ENCODE measurements at places on chromosomes 5 and 9.

GRCh38 chr5:135342551-135342875 is 56.5 kb downstream of the MACROH2A1 start:
- no peaks in the 10 kb centered on the region for H3K4me1 ChIP-seq
- no peak overlapping the region for H3K4me3 ChIP-seq
- H3K27me3 ChIP-seq, result no peaks in the 10 kb centered on the region
- no peak overlapping the region for H3K27ac ChIP-seq

DNA sequence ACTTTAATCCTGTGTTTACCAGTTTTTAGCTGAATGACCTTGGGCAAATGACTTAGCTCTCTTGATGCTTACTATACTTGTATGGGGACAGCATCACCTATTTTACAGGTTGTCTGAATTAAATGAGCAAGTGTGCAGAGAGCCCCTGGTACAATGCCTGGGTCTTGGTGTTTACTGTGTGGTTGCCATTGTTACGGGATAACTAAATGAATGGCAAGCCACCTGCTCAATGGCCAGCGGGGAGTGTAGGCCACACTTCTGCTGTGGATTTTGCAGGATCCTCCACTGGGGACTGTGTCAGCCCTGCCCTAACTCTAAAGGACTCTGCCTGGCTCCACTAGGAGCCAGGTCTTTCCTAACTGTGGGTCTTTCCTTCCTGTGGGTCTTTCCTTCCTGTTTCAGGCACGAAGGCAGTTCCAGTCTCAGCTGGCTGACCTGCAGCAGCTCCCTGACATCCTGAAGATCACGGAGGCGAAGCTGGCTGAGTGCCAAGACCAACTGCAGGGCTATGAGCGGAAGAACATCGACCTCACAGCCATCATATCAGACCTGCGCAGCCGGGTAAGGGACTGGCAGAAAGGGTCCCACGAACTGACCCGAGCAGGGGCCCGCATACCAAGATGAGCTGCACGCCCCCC is 10.3 kb upstream of the GLE1 start:
- H3K4me3 ChIP-seq, result no peak overlapping the region
- H3K27me3 ChIP-seq, result no peaks in the 10 kb centered on the region

GRCh38 chr5:147675168-147675567 is 107.4 kb downstream of the JAKMIP2 start:
- no peaks in the 10 kb centered on the region for H3K36me3 ChIP-seq
- no peak for DNase-seq
- H3K27me3 ChIP-seq, result no peaks in the 10 kb centered on the region
- no peak overlapping the region for H3K4me3 ChIP-seq

- H3K27ac ChIP-seq, result no peak overlapping the region
- H3K27me3 ChIP-seq, result no peaks in the 10 kb centered on the region
- H3K4me3 ChIP-seq, result no peak overlapping the region
- no peaks in the 10 kb centered on the region for H3K36me3 ChIP-seq
- no peak for DNase-seq
- H3K4me1 ChIP-seq, result no peaks in the 10 kb centered on the region
Observed at GRCh38 chr9:116100711-116101121, 52.9 kb upstream of the PAPPA start.

GRCh38 chr5:82918311-82919031 is 158.7 kb downstream of the TMEM167A start:
- H3K4me3 ChIP-seq, result no peak overlapping the region
- no peaks in the 10 kb centered on the region for H3K27me3 ChIP-seq
- DNase-seq, result no peak

DNA sequence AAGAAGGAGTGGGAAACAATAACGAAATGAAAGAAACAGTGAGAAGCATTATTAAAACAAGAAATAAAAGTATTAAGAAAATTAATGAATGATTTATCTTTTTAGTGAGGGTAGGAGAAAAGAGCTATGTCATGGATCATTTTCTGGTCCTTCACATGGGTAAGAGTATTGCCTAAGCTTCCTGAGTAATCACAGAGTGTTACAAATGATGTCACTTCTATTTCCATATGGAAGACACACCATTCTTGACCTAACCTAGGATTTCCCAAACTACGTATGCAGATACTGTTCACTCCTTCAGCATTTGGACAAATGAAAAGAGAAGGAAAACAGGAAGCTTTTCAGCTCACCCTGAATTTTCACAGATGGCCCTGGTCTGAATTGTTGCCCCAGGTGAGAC is 3.3 kb upstream of the TSLP start:
- DNase-seq, result no peak
- H3K27ac ChIP-seq, result no peak overlapping the region
- H3K4me3 ChIP-seq, result no peak overlapping the region
- no peaks in the 10 kb centered on the region for H3K36me3 ChIP-seq
- H3K4me1 ChIP-seq, result peaks cover 12% of the 10 kb centered on the region

- DNase-seq, result no peak
- no peaks in the 10 kb centered on the region for H3K27me3 ChIP-seq
Observed at GRCh38 chr9:72905514-72906480, 47.1 kb downstream of the ALDH1A1 start.

DNA sequence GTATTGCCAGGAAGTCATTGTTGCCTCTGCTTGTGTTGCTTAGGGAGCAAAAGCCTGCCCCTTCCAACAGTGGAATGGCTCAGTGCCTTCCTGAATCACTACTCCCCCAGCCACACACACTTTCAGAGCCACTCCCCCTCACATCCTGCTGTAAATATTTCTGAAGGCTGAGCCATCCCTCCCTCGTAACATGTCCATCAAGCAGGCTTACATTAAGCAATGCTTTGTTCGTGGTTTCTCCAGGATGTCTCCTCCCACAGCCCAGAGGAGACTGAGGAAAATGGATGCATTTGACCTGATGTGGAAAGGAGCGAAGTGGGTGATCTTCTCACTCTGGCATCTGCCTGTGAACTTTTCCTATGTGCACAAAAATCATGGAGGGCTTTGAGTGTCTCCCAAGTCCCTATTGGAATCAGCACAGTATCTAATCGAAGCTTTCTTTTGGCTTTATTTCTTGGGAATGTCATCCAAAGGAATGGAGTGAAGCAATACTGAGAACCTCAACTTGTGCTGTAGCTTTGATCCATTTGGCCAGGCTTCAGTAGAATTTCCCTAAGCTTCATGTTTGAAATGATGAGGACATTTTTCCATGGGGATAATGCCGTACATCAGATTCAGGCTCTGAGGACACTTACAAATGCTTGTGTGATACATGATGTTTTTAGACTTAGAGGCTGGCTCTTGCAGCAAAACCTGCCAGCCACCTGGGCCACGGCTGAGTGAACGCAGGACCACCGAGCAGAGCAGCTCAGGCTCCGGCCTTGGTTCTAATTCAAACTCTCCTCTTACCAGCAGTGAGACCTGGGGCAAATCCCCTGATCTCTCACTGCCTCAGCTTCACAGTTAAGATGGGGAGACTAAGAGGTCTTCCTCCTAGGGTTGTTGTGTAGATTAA is 389.1 kb downstream of the ENC1 start:
- no peaks in the 10 kb centered on the region for H3K36me3 ChIP-seq
- H3K4me1 ChIP-seq, result no peaks in the 10 kb centered on the region
- no peak for DNase-seq
- H3K27ac ChIP-seq, result no peak overlapping the region

GRCh38 chr5:128966375-128966774 is 1.1 kb downstream of the SLC27A6 start:
- H3K27ac ChIP-seq, result no peak overlapping the region
- H3K4me1 ChIP-seq, result no peaks in the 10 kb centered on the region
- no peaks in the 10 kb centered on the region for H3K27me3 ChIP-seq
- no peak for DNase-seq
- H3K4me3 ChIP-seq, result no peak overlapping the region

GRCh38 chr9:114270120-114270975 is 52.5 kb upstream of the ORM1 start:
- no peak overlapping the region for H3K4me3 ChIP-seq
- DNase-seq, result no peak
- no peak overlapping the region for H3K27ac ChIP-seq
- no peaks in the 10 kb centered on the region for H3K4me1 ChIP-seq

DNA sequence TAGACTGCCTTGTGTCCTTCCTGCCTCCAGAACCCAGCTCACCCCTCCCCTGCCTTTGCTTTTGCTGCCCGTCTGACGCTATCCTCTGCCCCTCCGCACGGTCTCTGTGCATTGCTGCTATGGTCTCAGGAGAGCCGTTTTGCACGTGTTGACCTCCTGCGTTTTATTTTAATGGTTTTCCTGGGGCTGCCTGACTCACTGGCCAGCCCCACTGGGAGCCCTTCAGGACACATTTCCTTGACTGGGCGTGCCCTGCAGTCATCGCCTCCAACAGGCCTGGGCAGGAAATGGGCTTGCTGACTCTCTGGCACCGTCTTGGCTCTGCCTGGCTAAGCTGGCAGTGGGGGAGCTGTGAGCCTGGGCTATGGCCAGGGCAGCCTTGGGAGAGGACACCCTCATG is 17.9 kb upstream of the ASS1 start:
- H3K27ac ChIP-seq, result no peak overlapping the region
- peaks cover 5% of the 10 kb centered on the region for H3K27me3 ChIP-seq

DNA sequence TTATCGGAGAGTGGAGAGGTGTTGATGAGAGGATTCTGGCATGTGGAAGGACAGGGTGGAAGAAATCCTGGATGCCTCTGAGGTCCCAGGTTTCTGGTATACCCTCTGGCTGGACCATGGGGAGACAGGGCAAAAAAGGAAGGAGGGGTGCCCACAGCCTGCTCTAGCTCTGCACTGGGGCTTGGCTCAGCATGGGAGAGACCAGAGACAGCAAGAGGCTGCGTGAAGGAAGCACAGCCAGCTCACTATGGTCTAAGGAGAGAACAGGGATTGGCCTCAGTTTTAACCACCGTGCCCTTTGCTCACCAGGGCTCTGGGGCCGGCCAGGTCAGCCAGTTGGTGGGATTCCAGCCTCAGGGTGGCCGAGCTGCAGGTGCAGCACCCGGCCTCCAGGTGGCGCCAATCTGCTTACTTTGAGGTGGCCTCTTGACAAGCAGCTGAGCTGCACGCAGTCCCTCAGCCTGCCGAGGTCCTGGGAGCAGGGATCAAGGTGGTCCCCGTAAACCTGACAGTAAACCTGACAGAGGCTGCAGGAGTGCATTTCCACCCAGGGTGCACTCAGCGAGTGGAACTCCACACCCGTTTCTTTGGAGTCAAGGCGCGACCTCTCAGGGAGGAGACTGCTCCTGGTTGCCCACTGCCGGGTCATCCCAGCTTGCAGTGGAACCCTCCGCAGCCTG is 25.0 kb upstream of the SPTLC1 start:
- no peak overlapping the region for H3K4me3 ChIP-seq
- peaks cover 12% of the 10 kb centered on the region for H3K27me3 ChIP-seq
- H3K27ac ChIP-seq, result no peak overlapping the region
- H3K36me3 ChIP-seq, result no peaks in the 10 kb centered on the region

- no peaks in the 10 kb centered on the region for H3K27me3 ChIP-seq
- H3K36me3 ChIP-seq, result no peaks in the 10 kb centered on the region
- no peaks in the 10 kb centered on the region for H3K4me1 ChIP-seq
Observed at GRCh38 chr9:134422301-134423090, 96.2 kb downstream of the RXRA start.

DNA sequence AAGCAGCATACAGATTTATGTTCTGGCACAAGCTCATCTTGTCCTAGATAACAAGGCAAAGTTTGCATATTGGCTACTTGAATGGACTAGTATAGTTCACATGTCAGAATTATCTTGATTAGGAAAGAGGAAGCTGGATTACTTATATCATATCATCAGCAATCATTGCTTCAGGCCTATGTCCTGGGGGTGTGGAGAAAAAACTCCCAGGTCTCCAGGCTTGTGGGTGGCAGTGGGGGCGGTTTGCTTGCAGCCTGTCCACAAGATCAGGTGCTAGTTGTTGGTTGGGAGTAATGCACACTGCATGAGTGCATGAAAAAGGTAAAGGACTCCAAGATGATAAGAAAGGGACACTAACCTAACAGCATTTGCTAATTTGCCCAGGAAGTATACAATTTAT is 326.4 kb upstream of the PDE4D start:
- no peak overlapping the region for H3K4me3 ChIP-seq
- no peak overlapping the region for H3K27ac ChIP-seq
- no peaks in the 10 kb centered on the region for H3K36me3 ChIP-seq

DNA sequence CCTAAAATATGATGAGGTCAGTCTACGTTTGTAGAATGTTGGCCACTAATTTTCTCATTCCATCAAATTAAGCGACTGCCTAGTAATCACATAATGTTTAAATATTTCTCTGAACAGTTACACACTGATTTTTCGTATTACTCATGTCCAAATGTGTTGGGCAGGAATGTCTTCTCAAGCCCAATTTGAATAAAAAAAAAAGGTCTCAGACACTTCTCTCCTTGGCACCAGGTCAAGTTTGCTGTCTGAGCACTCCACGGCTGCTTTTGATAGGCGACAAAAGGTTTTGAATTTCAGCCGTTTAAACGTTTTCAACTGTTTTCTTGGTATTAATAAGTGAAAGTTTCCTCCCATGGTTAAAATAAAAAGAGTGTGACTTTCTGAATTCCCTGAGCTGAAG is 542.1 kb downstream of the IRX1 start:
- no peaks in the 10 kb centered on the region for H3K27me3 ChIP-seq
- no peak overlapping the region for H3K27ac ChIP-seq
- no peak overlapping the region for H3K4me3 ChIP-seq
- no peak for DNase-seq

DNA sequence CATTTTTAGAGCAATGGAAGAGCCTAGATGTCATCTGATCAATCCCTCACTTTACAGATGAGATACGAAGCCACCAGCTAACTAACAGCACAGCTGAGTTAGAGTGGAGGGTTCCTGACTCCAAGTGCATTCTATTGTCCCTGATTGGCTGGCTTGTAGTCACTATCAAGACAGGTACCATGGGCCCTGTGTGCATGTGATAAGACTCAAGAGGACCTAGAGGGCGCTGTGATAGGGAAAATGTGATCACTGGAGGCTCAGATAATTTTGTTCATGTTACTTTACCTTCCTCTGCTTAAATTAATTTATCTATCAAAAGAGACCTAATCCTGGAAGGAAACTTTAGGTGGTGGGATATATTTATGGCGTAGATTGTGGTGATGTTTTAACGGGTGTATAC is 19.5 kb upstream of the SNAPC3 start:
- no peak overlapping the region for H3K4me3 ChIP-seq
- H3K27me3 ChIP-seq, result no peaks in the 10 kb centered on the region
- no peak overlapping the region for H3K27ac ChIP-seq
- no peaks in the 10 kb centered on the region for H3K4me1 ChIP-seq
- DNase-seq, result no peak
- H3K36me3 ChIP-seq, result no peaks in the 10 kb centered on the region

DNA sequence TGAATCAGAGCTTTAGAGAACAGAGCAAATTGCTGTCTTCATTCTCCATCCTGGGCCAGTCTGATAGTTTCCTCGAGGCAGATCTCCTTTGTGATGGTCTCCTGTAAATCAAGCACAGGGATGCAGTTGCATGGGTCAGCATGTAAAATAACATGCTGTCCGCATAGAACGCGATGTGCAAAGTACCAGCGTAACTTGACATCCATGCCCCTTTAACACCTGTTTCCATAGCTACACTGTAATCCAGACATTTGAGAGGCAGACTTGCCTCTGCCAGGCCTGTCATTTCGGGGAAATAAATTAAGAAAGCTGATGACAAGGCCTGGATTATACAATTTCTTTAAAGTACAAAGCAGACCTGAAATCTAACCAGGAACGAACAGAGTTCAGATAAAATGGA is 413.5 kb downstream of the TLE4 start:
- no peak overlapping the region for H3K27ac ChIP-seq
- H3K4me1 ChIP-seq, result no peaks in the 10 kb centered on the region
- no peaks in the 10 kb centered on the region for H3K27me3 ChIP-seq
- DNase-seq, result no peak

GRCh38 chr5:134568761-134569695 is 43.6 kb downstream of the JADE2 start:
- no peaks in the 10 kb centered on the region for H3K27me3 ChIP-seq
- peaks cover 91% of the 10 kb centered on the region for H3K36me3 ChIP-seq

- H3K27ac ChIP-seq, result no peak overlapping the region
- no peaks in the 10 kb centered on the region for H3K4me1 ChIP-seq
- DNase-seq, result no peak
- no peak overlapping the region for H3K4me3 ChIP-seq
- no peaks in the 10 kb centered on the region for H3K36me3 ChIP-seq
Observed at GRCh38 chr9:962023-962422, 14.4 kb upstream of the DMRT3 start.

All from CD8-positive, alpha-beta memory T cell (primary cell).